A172 (cell line): ENCODE measurements at places on chromosomes 13 and 19. TPM values are rescaled to one million over a fixed set of nuclear protein-coding genes. Genes with fewer than 3 reads are reported as not detected.

The PLVAP gene
- not detected in 2 replicates for total RNA-seq

The CYP2B6 gene
- total RNA-seq = not detected in 2 replicates

DNA sequence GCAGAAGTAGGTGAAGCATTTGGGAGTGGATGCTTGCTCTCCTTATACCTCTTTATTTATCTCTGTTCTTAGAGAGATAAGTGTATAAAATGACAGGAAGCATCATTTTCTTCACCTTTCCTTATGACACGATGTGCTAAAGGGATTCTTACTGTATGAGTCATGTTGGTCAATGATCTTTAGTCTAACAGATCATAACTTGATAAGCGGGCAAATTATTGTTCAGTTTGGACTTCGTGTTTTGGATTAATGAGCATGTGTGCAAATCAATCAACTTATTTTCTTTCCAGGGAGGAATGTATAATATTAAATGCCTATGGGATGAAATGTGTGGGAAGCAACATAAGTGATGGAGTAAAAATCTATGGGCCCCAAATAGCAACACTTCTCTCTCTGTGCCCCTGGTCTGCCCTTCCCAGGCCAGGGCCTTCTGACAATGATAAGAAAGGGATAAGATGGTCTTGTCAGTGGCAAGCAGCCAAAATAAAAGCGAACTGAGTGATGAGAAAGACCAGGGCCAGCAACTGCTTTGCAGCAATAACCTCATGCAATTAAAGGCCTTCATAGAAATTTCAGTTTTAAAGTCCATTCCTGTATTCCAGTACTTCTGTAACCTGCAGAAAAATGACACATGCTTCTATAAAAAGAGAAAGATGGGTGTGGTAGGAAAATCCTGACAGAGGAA, 61.4 kb downstream of the SLC10A2 start:
- DNase-seq = no peak

DNA sequence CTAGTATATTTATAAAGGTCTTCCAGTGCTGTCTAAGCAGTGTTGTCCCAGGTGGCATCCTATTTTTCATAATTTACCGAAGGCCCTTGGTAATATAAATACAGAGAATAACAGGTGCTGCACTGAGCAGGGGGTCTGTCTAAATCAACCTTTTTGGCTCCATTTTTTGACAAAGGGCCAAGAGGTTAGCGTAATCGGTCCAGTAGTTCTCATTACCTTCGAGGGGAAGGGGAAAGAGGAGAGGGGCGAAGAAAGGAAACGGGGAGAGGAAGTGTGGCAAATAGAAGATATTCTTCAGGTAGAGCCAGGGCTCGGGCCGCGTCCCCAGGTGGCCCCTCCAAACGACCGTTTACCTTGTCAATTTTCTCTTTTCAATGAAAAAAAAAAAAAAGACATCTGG, 749 bp upstream of the PAN3 start:
- DNase-seq = no peak

DNA sequence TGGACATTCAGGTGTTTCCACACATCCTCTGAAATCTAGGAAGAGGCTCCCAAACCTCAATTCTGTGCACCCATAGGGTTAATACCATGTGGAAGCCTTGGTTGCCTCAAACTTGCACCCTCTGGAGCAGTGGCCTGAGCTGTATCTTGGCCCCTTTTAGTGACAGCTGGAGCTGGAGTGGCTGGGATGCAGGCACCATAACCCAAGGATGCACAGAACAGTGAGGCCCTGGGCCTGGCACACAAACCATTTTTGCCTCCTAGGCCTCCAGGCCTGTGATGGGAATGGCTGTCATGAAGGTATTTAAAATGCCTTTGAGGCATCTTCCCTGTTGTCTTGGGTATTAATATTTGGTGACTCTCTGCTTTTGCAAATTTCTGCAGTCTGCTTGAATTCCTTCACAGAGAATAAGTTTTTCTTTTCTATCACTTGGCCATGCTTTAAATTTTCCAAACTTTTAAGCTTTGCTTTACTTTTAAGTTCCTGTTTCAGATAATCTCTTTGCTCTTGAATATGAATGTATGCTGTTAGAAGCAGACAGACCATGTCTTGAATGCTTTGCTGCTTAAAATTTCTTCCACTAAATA, 1594.5 kb upstream of the PCDH20 start:
- no peak for DNase-seq

DNA sequence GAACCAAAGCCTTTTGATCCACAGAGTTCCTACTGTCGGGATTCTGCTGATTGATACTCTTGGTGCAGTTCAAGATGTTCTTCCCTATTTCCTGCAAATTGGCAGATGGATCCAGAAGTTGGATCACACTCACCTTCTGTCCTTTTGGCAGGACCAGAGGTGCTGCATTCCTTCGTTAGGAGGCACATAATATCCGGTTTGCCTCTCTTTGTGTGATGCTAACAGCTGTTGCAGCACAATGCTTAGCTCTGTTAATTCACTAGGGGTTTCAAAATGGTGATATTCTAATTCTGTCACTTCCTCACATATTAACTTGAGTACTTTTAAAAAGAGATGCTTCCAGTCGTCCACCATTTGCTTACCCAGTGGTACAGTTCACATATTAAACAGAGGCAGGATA, 15.2 kb upstream of the CHST8 start:
- no peak for DNase-seq
